ENCODE measurements at places on chromosomes 6 and 20.

DNA sequence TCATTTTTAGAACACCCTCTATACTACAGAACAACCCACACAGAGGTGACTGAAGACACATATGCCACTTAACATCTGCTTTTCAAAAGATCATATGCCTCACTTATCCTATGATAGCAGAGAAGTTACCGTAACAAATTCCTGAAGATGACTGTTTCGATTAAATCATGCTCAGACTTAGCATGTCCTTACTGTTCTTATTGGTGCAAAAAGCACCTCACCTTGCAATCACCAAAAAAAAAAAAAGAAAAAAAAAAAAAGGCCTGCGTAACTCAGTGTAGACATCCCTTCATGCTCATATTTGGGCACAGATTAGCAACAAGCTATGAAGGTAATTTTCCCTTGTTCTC is 17.7 kb upstream of the DST start:
- no peak for DNase-seq

DNA sequence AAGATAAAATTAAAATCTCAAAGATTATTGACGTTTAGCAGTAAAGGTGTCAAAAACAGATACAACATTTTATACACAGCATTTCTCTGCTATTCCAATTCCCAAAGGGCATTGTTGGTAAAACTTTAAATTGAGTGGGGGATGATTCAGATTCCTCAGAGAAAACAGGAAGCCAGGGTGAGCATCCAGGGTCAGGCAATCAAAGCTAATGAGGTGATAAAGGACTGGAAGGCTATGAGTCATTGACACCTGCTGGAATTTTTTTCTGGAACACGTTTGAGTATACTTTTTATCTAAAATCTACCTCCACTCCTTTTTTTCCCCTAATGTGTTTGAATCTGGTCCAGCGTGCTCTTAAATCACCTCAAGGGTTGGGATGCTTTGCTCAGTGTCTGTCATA is 52.2 kb downstream of the FKBP1C start:
- DNase-seq, result no peak

GRCh38 chr20:14477125-14477524 is 139.7 kb upstream of the FLRT3 start:
- no peak for DNase-seq

GRCh38 chr6:8570256-8570920 is 135.0 kb upstream of the SLC35B3 start:
- DNase-seq, result no peak

DNA sequence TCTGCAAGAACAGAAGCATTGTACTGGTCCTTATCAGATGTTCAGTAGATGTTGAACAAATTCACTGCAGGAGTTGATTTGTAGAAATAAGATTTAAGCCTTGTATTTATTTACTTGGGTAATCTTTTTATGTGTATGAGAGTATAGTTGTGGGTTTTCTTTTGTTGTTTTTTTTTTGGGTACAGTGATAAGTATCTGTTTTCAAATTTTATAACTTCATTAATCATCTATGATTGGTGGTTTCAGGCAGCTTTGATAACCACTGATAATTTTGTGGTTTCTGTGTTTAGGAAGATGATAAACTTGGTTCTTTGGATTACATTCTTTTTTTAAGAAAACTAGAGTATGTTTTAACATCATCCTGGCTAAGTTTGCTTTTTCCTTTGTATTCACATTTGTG is 2.8 kb downstream of the AFDN start:
- no peak for DNase-seq

DNA sequence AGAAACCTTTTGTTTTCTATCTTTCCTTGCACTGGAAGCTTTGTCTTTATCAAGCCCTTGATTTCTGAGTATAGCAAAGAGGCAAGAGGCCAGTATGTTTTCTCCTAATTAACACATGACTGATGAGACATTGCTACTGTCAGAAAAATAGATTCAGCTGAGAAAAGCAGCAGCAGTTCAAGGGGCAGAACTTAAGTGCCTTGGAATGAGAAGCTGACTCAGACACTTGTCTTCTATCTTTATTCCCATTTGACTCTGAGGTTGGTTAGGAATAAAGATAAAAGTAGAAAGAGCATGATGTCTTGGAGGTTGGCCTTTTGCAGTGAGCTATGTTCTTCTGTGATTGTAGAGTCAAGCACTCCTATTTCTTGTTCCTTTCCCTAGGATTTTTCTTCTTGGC is 79.1 kb upstream of the MAN1A1 start:
- no peak for DNase-seq

DNA sequence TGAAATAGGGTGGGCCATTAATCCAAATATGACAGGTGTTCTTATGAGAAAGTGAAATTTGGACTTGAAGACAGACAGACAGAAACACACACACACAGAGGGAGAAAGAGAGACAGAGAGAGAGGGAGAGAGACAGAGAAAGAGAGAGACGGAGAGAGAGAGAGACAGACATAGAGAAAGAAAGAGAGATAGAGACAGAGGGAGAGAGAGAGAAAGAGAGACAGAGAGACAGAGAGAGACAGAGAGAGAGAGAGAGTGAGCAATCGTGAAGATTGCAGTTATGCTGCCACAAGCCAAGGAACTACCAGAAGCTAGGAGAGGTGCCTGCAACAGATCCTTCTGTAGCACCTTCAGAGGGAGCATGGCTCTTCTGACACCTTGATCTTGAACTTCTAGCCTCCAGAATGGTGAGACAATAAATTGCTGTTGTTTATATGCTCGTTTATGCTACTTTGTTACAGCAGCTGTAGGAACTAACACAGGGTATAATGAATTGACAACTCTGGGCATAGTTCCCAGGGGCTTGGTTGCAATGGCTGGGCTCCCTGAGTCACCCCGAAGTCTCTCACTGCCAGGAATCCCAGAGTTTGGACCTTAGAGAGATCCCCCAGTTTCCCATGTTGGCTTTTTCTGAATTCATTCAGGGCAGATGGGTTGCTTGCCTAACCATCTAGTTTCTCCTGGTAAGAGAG is 44.7 kb upstream of the ECI2 start:
- no peak for DNase-seq
